WERI-Rb-1 (cell line): ENCODE measurements at places on chromosomes 7 and 10.

DNA sequence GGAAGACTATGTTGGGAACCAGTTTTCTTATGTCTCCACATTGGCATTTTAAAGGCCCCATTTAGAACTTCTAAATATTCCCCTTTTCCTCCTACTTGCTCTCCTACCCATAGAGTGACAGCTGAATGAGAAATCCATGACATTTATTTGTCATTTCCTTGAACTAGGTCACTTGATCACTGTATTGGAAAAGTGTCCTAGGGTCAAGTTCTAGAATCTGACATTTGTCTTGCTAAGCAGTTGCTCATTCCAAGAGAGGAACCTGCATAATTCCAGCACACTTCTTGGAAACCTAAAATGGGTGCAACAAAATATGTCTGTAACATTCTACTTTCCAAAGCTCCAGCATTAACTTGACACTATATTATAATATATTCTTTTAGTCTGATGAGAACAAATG is 3.6 kb upstream of the DPY19L1 start:
- no peak for DNase-seq

GRCh38 chr7:109256762-109257560 is 687.3 kb downstream of the DNAJB9 start:
- DNase-seq, result no peak

GRCh38 chr7:98216941-98217622 is 5.8 kb downstream of the BHLHA15 start:
- no peak for DNase-seq

DNA sequence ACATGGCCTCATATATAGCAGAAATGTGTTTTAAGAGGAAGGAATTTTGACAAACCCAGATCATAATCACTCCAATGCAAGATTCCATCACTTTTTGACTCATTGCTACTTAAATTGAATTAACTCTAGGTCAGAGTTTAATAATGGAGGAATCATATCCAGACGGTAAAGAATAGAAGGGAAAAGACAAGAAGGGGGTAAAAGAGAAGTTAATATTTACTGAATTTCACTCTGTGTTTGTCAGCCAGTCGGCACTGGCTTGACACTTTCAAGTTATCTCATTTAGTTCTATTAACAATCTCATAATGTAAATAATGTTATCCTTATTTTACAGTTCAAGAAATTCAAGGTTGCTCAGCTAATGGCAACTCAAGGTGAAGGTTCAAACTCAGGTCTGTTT is 147.5 kb downstream of the SEMA3A start:
- DNase-seq, result no peak

DNA sequence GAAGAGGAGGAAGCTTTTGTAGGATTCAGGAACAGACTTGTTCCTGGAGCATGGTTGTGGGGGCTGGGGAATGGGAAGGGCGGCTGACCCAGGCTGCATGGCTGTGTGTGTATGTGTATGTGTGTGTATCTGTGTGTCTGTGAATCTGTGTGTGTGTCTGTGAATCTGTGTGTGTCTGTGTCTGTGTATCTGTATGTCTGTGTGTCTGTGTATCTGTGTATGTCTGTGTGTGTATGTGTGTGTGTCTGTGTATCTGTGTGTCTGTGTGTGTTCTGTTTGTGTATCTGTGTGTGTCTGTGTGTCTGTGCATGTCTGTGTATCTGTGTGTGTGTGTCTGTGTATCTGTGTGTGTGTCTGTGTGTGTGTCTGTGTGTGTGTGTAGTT is 6.6 kb upstream of the STX1A start:
- DNase-seq, result no peak

- no peak for DNase-seq
Measured at GRCh38 chr10:68566955-68567354, 6.8 kb downstream of the TET1 start.

DNA sequence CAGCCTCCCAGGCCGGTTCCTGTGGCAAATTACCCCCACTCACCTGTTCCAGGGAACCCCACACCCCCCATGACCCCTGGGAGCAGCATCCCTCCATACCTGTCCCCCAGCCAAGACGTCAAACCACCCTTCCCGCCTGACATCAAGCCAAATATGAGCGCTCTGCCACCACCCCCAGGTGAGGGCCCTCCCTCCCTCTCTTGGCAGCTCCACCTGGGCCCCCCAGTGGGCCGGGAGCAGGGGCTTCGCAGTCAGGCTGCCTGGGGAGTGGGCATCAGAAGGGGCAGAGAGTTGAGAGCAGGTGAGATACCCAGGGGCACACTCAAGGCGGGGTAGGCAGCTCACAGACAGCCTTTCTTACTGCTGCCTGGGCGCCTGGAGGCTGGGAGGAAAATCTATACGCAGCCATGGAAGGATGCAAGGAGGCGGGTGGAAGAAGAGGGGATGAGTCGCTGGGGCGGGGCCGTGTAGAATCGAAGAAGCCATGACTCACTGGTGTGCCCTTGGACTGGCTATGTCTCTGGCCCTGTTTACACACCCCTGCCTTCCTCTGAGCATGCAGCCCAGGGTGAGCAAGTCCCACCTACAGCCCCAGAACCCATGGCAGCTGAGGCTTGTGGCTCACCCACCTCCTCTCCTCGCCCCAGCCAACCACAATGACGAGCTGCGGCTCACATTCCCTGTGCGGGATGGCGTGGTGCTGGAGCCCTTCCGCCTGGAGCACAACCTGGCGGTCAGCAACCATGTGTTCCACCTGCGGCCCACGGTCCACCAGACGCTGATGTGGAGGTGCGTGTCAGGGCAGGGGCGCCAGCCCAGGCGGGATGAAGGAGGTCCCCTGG is 48.6 kb upstream of the PPIF start:
- no peak for DNase-seq

DNA sequence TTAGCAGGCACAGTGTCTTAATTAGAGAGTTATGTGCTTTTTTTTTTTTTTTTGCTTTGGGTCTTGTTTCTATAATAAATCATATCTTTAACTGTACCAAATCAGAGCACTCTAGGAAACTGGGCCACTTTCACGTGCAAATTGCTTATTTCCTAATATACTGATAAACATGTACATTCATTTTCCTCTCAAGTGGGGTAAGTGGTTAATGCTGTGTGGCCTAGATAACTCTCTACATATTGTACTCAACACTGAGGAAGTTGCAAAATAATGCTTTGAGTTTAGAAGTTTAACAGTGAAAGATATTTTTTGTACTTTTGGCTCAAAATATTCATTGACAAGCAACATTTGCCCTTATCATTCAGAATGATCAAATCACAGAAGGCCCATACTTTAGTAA is 115.9 kb upstream of the IFRD1 start:
- DNase-seq, result no peak

DNA sequence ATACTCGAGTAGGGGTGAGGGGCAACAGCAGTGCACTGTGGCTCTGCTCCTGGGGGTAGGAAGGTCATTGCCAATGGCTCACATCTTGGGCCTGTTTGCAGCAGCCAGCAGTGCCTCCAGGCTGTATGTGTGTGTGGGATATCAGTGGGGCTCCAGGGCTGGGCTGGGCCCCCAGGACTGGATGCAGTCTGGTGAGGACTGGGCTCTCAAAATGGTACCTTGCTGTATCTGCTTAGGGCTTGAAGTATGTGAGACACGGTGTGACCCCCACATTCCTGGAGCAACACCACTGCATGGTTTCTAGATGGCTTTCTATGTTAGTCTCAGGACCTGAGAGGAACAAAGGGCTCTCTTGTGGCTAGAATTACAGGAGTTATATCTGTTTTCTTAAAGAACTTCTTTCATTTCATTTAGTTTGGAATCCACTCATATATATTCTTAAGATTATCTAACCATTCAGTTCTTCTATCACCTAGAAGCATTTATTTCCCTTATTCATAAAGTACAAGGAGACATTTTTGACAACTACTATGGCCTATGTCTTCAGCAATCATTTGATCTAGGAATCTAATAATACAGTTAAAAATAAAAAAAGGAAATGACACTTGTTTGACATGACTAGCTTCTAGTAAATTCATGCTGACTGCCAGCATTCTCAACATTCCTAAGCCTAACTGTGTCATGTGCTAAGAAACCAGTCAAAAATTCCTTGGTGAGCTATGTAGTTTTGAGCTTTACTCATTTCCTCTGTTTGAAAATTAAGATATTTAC is 443.2 kb upstream of the SEMA3A start:
- DNase-seq, result no peak

- DNase-seq, result peak; percentile 15
Measured at GRCh38 chr7:64618785-64619456, 47.0 kb upstream of the ZNF107 start.

DNA sequence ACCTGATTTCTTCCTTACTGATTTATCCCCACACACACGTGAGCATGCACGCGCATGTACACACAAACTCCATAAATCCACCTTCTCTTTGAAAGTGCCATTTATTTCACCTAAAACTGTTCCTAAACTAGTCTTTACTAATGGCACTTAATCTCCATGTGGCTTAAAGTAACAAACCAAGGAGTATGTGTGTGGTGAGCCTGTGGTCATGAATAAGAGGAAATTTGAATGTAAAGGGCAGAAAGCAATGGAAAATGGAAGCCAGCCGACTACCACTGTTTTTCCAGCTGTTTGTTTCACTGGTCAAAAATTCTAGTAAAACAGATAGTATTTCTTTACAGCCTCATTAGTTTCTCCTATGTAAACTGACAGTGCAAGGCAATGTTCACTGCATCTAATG is 23.8 kb downstream of the SEMA3C start:
- no peak for DNase-seq
